ENCODE measurements at places on chromosomes 4 and X.

- peak; percentile 56 for DNase-seq
Measured at GRCh38 chrX:19682712-19683331, 167.5 kb upstream of the MAP3K15 start.

GRCh38 chr4:158299459-158300007 is 89.2 kb downstream of the TMEM144 start:
- no peak for DNase-seq

DNA sequence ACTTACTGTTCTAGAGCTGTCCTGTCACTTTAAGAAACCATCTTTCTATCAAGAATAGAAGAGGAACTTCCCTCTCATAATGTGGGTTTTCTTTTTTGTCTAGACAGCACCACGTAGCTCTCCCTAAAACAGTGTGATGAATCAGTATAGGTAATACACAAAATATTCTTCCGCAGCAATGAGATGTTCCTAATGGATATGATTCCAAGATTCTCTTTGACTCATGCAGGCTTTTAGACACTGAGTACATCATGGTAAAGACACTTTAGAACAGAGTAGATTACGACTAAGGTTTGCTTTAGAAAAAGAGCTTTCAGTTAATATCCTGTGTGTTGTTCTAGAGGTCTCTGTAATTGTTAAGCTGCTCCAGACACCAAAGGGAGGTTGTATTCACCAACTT is 69.8 kb downstream of the PTTG2 start:
- no peak for DNase-seq

GRCh38 chr4:20544645-20545044 is 155.6 kb upstream of the PACRGL start:
- no peak for DNase-seq

DNA sequence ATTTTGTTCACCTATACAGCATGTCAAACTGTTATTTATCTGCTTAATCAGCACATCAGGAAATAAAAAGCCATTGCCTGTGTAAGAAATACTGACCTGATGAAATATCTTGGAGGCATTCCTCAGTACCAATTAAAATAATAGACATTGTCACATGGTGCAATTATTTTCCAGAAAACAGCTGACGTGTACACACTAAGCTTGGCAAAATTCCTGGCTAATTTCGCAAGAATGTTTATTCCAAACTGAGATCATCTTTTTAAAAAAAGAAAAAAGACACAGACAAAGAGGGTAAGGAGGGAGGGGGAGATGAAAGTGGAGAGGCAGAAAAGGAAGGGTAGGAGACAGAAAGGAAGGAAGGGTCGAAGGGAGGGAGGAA is 61.9 kb upstream of the NFKB1 start:
- DNase-seq: no peak

DNA sequence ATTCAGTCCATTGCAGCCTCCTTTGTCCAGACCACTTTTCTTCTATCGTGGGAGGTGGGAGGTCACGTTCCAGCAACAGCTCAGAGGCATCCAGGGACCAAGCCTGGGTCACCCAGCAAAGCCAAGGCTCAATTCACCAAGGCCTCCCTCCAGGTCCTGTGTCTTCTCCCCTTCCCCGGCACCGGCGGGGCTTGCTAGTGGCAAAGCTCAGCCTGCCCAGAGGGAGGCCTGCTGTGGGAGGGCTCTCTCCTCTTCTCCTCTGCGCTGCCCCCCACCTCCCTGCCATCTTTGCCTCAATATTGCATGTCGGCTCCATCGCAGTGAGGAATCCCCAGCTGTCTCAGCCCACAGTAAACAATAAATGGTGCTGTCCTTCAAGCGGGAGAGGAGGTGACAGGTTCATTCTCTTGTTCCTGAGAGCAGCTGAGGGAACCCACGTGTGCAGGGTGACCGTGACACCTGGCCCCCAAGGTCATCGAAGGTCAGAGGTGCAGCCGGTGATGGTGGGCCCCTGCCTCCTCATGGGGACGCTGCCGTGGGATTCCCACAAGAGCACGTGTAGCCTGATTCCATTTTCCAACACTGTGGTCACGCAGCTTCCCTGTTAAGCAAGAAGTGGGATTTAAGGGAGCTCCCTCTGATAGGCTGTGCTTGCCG is 111.5 kb upstream of the PSAPL1 start:
- DNase-seq: no peak

DNA sequence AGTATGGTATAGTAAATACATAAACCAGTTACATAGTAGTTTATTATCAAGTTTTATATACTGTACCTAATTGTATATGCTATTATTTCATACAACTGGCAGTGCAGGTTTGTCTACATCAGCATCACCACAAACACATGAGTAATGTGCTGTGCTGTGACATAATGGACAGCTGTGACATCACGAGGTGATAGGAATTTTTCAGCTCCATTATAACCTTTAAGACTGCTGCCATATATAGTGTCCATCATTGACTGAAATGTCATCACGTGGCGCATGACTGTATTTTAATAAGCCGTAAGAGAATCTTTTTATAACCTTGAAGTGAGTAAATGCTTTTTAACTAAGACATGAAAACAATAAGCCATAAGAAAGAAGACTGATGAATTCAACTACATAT is 44.8 kb upstream of the ANK2 start:
- no peak for DNase-seq

DNA sequence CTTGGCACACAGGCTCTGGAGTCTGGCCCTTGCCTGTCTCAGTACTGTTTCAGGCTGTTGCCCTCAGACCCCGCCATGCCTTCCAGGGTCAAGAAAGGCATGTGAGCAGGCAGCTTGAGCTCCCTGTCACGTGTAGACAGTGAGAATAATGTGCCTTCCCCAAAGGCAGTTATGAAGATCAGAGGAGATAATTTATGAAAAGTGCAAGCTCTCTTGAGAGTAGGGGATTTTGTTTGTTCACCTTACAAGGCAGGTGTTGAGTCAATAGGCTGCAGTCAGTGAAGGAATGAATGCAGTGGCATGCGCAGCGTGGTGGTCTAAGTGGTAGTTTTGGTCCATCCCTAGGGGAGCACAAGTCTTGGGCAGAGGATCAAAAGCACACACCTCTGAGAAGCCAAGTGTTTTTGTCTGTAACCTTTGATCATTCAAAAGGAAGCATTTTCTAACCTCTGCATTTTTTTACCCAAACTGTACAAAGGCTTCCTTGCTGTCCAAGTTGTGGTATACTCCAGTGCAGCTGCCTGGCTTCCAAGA is 14.4 kb downstream of the HADH start:
- DNase-seq: no peak

- no peak for DNase-seq
Measured at GRCh38 chrX:16975233-16975632, 28.8 kb downstream of the REPS2 start.

- DNase-seq: no peak
Measured at GRCh38 chr4:183838987-183839712, 66.0 kb upstream of the STOX2 start.

- no peak for DNase-seq
Measured at GRCh38 chrX:109475174-109475891, 6.6 kb downstream of the GUCY2F start.

DNA sequence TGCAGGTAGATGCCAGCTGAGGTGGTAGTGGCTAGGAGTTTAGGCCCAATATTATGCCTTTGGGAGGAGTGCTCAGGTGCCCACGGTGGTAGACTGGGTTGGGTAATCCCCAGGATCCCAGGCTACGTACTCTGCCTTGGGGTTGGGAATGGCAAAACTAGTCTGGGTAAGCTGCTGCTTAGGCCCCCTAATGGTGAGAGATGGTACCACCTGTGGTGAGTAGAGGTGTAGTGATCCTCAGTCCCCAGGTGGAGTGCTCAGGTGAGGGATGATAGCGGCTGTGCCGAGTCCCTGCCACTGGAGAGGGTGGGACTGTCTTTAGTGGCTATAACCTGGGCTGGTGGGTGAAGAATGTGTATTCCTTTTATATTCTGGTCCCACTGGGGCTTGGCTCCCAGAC is 75.2 kb downstream of the IL1RAPL2 start:
- DNase-seq: no peak

- DNase-seq: no peak
Measured at GRCh38 chr4:20916106-20916505, 215.8 kb downstream of the PACRGL start.

GRCh38 chr4:106852426-106852825 is 183.7 kb downstream of the DKK2 start:
- DNase-seq: no peak

- no peak for DNase-seq
Measured at GRCh38 chr4:165355900-165356300, 22.9 kb upstream of the CPE start.

GRCh38 chrX:47321386-47321785 is 49.0 kb upstream of the ZNF157 start:
- no peak for DNase-seq

- no peak for DNase-seq
Measured at GRCh38 chr4:73434311-73434710, 1.7 kb upstream of the AFP start.

- no peak for DNase-seq
Measured at GRCh38 chr4:172356016-172356415, 542.8 kb downstream of the GALNTL6 start.

GRCh38 chrX:153190381-153190780 is 11.3 kb downstream of the MAGEA1 start:
- DNase-seq: no peak

GRCh38 chr4:85777908-85778631 is 303.1 kb downstream of the ARHGAP24 start:
- DNase-seq: no peak

DNA sequence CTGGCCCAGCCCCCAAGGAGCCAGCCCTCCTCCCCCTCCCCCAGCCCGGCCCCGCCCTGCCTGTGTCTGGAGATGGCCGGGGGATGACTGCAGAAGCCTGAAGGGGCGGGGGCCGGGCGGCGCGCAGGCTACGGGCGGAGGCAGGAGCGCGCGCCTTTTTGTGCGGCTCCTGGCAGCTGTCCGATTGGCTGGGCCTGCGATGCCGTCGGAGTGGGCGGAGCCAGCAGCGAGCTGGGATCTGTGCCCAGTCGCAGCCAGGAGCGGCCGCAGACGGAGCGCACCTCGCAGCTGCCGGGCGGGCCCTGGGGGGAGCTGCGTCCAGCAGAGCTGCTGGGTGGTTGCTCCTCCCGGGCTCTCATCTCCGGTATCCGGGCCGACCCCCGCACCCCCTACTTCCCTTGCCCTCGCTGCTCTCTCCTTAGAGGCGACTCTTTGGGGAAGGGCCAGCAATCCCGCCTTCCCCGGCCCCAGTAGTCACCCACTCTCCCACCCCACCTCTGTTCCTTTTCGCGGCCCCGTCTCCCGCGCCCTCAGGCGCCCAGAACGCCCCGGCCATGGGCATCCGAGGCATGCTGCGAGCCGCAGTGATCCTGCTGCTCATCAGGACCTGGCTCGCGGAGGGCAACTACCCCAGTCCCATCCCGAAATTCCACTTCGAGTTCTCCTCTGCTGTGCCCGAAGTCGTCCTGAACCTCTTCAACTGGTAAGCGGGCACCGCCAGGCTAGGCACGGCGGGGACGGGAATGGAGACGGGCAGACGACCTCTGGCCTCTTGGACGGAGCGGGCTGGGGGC is at the start of gene GABRQ:
Gene GABRQ, plus strand, starts transcription at position 247 of the 794 bp plus-strand sequence. Its CDS starts 308 bp downstream, at position 555.
- DNase-seq: peak; percentile 21

- peak; percentile 31 for DNase-seq
Measured at GRCh38 chrX:136162827-136163570, 15.7 kb downstream of the FHL1 start.

- no peak for DNase-seq
Measured at GRCh38 chr4:25860586-25861279, 2.1 kb downstream of the SEL1L3 start.

DNA sequence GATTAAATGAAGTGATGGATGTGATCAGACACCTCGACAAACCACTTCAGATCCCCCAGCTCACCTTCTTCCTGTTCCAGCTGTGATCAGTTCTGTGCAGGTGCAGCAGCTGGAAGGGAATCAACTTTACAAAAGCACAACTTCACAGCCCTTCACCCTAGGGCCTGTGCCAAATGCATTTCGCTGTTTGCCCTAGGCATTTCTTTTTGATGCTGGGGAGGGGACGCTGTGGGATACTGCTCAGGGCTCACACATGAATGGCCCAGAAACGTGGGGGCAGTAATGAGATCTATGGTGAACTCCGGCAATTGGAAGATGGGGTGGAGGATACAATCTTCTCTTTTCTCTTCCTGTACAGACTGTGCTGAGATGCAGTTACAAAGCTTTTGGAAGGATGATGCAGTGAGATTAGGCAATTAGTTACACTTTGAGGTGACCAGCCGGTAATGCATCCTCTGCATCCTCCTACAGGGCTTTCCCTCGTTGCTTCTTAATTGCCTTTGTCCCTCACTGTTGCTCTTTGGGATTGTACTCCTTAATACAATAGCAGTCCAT is 215.1 kb upstream of the PITX2 start:
- no peak for DNase-seq

GRCh38 chr4:86306816-86307215 is 53.0 kb downstream of the MAPK10 start:
- DNase-seq: no peak

- DNase-seq: no peak
Measured at GRCh38 chr4:149801416-149801815, 14.2 kb downstream of the IQCM start.

- no peak for DNase-seq
Measured at GRCh38 chr4:1247864-1248244, 1.1 kb downstream of the CTBP1 start.

GRCh38 chr4:51932684-51933083 is 87.5 kb downstream of the LRRC66 start:
- DNase-seq: no peak

DNA sequence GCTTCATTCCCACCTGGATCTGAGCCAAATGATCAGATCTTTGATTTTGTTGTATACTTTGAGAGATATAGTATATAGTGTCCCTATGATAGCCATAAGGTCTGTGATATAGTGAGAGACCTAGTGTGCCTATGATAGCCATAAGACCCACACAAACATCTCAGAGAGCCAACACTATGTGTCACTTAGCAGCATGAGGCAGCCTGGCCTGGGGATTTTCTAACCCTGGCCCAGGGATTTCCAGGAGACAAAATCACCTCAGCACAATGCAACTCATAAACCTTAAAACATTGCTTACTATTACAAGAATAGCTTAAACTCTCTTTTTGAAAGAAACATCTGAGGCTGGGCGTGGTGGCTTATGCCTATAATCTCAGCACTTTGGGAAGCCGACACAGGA is 23.2 kb upstream of the COL25A1 start:
- no peak for DNase-seq

- DNase-seq: no peak
Measured at GRCh38 chr4:158936238-158936637, 166.6 kb upstream of the RAPGEF2 start.

GRCh38 chr4:115973768-115974167 is 860.3 kb upstream of the NDST4 start:
- no peak for DNase-seq
